ENCODE measurements at places on chromosomes 12 and 14.

- DNase-seq, result no peak
Measured at GRCh38 chr12:64008596-64008995, 164.1 kb downstream of the SRGAP1 start.

GRCh38 chr12:54058128-54058768 is 4.6 kb downstream of the HOXC4 start:
- no peak for DNase-seq

- DNase-seq, result no peak
Measured at GRCh38 chr12:49225576-49226166, 36.8 kb upstream of the TUBA1A start.

DNA sequence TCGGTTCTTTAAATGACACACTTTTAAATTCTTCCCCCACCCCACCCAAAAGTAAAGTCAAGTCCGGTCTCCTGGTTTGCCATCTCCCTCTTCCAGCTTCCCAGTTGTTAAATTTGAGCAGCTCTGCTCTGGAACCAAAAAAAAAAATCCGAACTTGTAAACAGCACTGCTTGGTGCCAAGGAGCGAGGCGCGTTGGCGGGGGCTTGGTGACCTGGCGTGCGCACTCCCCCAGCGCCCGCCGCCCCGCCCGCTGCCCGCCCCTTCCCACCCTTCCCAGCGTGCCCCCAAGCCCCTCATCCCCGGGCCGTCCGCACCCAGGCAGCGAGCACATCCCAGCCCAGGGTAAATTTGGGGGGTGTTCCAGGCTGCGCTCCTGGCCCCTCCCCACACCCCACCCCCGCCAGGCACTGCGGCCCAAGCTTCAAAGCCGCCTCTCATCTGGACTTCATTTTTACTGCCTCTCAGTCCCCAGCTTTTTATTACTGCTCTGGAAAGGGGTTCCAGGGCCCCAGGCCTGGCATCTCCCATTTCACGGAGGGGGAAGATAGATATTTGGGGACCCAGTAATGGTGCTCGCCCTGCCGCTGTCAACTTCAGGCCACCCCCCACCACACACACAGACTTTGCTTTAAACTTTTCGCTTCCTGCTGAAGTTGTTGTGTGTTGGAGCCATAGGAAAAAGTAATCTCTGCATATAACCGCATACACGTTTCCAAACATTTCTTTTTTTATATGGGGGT is 11.7 kb upstream of the ITGB7 start:
- no peak for DNase-seq

DNA sequence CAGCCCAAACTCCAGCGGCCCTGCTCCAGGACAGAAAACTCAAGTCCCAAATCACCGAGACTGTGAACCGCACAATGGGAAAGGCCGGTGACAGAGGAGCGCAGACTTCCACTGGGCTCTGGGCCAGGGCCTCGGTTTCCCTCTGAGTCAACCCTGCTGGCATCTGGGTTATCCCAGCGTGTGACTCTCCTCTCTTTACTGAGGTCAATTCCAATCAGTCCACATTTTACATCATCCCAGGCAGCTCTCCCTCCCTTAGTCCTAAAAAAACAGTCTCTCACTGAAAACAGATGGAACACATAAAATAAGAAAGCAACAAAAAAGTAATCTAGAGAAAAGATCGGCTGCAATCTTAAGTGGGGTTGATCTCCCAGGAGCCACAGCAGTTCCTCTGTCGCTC is 36.9 kb downstream of the ITPK1 start:
- no peak for DNase-seq

- no peak for DNase-seq
Measured at GRCh38 chr12:57620936-57621496, 9.8 kb downstream of the ARHGEF25 start.

DNA sequence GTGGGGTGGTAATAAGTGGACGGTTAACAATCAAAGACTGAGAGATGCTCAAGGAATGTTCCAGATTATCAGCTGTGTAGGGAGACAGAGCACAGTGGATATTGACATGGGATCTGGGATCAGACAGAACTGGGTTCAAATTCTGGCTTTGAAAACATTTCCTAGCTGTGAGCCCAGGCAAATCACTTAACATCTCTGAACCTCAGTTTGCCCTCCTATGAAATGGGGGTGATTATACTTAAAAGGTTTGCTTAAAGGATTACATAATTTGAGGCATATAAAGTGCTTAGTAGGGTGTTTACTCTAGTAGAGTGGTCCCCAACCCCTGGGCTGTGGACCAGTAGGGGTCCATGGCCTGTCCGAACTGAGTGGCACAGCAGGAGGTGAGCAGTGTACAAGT is 260.0 kb upstream of the CRY1 start:
- no peak for DNase-seq

DNA sequence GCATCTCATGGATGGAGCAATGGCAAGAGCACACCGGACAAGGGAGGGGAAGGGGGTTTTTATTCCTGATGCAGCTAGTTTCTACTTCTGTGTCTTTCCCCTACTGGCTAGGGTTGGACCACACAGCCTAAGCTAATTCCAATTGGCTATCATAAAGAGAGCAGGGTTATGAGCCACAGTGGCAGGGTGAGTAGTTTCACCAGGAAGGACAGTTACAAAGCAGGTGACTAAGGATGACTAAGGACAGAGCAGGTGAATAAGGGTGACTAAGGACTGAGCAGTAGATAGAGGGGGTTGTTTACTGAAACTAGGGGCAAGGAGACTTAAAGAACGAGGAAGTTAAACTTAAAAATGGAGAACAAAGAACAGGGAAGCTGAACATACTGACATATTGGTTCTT is 321.4 kb upstream of the SEL1L start:
- DNase-seq, result no peak

DNA sequence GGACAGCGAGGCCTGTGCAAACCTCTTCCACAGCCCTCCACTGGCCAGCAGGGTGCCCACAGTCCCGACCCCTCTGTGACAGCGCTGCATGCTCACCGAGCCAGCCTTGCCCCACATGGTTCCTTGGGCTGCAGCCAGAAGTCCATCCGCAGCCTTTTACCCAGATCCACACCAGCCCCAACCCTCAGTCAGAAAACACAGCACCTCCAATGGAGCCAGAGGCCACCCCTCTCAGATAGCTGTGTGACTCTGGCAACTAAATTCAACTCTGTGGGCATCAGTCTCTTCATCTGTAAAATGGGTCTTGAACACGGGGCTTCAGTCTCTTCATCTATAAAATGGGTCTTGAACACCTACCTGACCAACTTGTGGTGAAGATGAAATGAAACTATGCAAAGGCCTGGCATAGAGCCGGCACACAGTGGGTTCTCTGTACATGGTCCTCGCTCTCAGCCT is 38.0 kb downstream of the NFKBIA start:
- DNase-seq, result no peak

GRCh38 chr12:51421266-51421884 is 3.3 kb upstream of the SLC4A8 start:
- no peak for DNase-seq

DNA sequence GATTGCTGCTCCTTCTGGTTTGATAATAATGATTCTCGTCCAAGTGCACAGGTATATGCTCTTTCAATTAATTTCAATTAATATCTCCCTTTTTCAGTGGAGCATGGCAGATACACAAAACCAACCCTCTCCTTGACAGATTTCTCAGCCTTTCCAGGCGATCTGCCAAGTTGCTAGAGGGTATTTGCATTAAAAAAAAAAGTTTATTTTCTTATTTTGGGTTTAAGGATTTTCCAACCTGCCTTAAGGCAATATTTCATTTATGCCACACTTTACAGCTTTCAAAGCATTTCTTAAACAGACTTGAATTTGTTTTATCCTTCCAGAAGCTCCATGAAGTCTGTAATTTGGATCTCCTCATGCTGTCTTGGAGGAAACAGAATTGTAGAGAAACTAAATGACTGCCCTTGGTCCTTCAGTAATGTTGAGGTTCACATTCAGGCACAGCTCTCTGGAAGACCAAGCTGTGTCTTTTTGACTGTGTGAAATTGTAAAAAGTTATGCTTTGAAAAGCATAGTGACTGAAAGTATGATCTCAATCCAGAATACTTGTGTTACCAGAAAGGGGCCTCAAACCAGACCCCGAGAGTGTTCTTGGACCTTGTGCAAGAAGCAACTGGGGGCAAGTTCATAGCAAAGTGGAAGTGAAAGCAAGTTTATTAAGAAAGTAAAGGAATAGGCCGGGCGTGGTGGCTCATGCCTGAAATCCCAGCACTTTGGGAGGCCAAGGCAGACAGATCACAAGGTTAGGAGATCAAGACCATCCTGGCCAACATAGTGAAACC is 2.3 kb downstream of the DGLUCY start:
- DNase-seq, result no peak
